ENCODE measurements at places on chromosomes 16 and 17. TPM values are rescaled to one million over a fixed set of nuclear protein-coding genes. Genes with fewer than 3 reads are reported as not detected.

The DBNDD1 gene
- polyA plus RNA-seq: 7.5 TPM

The SLC12A3 gene
- 0.12 TPM for polyA plus RNA-seq

GRCh38 chr16:65066651-65067050 is 55.2 kb downstream of the CDH11 start:
- no peak for DNase-seq

DNA sequence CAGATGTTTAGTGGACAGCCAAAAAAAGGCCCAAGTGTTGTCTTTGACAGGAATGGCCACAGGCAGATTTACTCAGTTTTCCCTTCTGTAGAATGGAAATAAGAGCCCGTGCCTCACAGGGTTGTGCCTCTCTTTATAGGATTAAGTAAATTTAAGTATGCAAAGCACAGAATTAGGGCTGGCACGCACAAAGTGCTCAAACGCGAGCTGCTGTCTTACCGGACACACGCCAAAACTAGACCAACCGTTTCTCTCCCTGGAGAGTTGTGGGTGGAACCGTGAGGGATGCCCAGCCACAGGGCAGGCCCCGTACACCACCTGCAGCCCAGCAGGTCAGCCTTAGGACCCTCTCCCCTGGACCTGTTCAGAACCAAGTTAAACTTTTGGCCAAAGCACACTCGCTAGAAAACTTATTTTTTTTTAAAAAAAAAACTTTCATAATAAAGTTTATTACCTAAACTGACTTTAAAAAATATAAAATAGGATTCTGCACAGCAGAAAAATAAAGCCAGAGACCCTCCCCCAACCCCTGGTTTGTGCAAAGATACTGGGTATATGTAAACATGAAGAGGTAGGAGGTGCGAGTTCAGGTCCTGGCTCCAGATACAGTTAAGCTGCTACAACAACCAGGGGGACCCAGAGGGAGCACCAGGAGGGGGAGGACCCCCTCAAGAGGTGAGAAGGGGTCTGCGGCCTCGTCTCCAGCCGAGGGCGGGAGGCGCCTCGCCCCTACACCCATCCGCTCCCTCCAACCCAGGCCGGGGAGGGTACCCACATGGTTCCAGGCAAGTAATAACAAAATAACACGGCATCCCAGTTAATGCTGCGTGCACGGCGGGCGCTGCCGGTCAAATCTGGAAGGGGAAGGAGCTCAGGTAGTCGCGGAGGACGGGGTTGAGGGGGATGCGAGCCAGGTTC is 1.8 kb downstream of the SOCS1 start:
- DNase-seq: no peak

- DNase-seq: no peak
Observed at GRCh38 chr17:30363715-30364202, 15.0 kb upstream of the CPD start.

GRCh38 chr17:51352798-51353197 is 92.5 kb downstream of the UTP18 start:
- no peak for DNase-seq

DNA sequence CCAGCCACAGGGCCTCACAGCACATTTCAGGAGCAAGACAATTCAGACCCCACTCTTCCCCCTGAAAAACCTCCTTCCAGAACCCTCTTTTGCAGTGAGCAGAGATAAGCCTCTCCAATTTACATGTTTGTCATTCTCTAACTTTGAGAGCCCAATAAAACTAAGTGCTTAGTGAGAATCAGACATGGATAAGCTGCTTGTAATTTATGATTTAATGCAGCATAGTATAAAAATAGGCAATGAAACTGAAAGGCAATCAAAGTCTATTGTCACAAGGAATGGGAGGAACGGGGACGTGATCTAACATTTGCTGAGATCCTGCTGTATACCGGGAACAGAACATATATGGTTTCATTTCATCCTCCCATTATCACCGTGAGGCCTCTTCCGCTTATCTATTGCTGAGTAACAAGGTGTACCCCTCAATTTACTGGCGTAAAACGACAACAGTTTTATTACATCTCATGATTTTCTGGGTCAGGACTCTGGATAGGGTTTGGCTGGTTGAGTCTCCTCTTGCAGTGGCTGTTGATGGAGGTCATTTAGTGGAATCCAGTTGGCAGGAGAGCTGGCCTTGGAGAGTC is 597.4 kb downstream of the MAF start:
- no peak for DNase-seq

DNA sequence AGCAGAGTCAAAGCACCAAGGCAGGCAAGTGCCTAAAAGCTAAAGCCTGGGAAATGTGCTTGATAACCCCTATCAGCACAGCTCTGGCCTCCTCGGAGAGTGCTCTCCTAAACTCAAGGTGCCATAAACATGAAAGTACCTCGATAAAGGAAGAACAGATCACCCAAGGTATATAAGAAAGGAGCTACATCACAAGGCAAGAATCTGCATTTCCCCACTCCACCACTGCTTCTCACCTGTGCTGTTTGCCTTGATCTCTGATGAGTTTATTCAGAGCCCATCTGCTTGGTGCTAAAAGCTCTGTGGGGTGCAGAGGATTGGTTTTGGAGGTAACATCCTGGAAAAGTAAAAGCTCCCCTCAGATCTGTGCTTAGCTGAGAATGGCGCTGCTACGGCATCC is 449.5 kb upstream of the CDH5 start:
- DNase-seq: no peak

DNA sequence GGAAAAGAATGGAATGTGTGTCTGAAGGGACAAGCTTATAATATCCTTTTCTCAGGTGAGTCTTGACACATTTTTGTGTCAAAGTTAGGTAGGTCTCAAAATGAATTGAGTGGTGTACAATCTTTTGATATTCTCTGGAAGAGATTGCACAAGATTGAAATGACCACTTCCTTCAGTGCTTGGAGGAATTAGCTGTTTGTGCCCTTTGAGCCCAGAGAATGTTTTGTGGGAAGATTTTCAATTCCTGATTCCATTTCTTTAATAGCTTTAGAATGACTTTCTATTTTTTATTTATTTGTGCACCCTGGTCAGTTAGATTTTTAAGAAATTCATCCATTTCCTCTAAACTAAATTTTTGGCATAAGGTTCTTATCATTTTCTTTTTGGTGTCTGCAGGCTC is 1.6 kb upstream of the CCL13 start:
- DNase-seq: no peak

- DNase-seq: no peak
Observed at GRCh38 chr16:21128991-21129390, 21.7 kb downstream of the DNAH3 start.

DNA sequence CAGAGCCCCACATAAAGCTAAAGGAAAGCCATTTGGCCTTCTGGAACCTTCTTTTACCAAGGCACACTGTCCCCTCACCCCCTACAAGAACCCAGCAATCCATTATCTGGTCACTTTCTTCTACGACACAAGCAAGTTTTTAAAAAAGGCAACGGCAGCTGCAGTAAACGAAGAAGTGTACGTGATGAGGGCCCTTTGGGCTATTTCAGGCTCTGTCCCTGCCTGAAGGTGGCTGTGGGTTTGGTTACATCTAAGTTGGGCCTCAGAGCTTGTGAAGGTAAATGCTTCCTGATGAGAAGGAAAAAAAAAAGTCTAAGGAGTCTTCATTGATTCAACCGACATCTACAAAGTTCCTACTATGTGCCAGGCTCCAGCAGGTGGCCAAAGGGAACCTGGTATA is 35.4 kb downstream of the XYLT1 start:
- no peak for DNase-seq

DNA sequence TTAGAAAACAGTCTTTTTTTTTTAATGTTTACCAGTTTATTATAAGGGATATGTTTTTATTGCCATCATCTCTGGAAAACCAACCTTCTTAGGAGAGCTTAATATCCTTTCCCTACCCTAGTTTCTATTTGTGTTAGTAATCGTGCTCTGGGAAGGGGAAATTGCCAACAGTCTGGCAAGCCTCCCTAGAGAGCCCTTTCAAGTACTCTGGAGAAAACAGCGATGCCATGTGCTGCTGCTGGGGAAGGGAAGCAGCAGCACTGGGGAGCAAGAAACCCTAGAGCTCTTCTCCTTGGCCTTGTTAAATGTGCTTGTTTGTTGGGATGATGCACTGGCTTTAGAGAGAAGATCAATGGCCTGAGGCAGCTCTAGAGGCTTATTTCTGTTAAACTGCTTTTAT is 10.3 kb downstream of the RETREG3 start:
- no peak for DNase-seq

- DNase-seq: no peak
Observed at GRCh38 chr16:51553314-51553713, 402.2 kb upstream of the SALL1 start.

DNA sequence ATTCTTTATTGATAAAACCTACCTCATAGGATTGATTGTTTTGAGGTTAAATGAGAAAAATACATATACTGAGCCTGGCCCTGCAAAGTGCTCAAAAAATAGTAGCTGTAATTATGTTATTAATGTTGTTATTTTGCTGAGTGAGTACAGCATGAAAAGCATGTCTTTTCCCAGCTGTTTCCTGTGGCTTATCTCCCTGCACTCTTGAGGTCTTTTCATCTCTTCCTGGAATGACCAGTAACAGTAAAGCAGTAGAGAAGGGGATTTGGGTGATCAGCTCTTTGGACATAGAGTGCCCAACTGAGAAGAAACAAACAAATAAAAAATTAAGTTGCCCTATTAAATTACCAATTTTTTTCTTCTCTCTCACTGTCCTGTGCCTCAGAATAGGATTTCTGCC is 53.7 kb downstream of the NFAT5 start:
- no peak for DNase-seq
